ENCODE measurements at places on chromosomes 7 and 10. TPM values are rescaled to one million over a fixed set of nuclear protein-coding genes. Genes with fewer than 3 reads are reported as not detected.

The SEMA3D gene
- total RNA-seq = 4.8 TPM

DNA sequence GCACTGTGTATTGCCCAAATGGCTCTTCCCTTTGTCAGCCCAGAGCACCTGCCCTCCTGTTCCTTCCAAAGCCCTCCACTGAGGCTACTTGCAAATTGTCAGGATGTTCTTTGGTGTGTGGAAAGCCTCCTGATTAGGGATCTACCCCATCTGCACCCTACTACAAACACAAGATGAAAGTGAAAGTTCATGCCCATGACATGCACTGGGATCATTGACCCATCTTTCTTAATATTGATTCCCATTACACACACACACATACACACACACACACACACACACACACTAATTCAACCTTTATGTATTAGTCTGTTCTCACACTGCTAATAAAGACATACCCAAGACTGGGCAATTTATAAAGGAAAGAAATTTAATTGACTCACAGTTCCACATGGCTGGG lies 213.7 kb upstream of the IGFBP3 start:
- no peaks in the 10 kb centered on the region for H3K36me3 ChIP-seq
- no peak for DNase-seq
- no peak overlapping the region for H3K4me3 ChIP-seq

- 0 out of 2 replicates have a peak overlapping the region, but pooled peaks have one; percentile 18 for H3K4me3 ChIP-seq
- H3K36me3 ChIP-seq = no peaks in the 10 kb centered on the region
- no peaks in the 10 kb centered on the region for H3K27me3 ChIP-seq
- H3K27ac ChIP-seq = peak overlapping the region; percentile 25
Measured at GRCh38 chr10:25059990-25060389, 43.6 kb downstream of the THNSL1 start.

GRCh38 chr7:142017451-142017850 lies 21.8 kb downstream of the MGAM start:
- no peaks in the 10 kb centered on the region for H3K4me1 ChIP-seq
- no peak for DNase-seq
- peaks cover 5% of the 10 kb centered on the region for H3K27me3 ChIP-seq
- H3K27ac ChIP-seq = no peak overlapping the region

GRCh38 chr7:100673942-100674410 lies 436 bp downstream of the GNB2 start:
- no peaks in the 10 kb centered on the region for H3K4me1 ChIP-seq
- no peaks in the 10 kb centered on the region for H3K27me3 ChIP-seq
- 0 out of 2 replicates have a peak, but pooled peaks cover 8% of the 10 kb centered on the region for H3K36me3 ChIP-seq
- no peak for DNase-seq
- peak overlapping the region; percentile 100 for H3K4me3 ChIP-seq

DNA sequence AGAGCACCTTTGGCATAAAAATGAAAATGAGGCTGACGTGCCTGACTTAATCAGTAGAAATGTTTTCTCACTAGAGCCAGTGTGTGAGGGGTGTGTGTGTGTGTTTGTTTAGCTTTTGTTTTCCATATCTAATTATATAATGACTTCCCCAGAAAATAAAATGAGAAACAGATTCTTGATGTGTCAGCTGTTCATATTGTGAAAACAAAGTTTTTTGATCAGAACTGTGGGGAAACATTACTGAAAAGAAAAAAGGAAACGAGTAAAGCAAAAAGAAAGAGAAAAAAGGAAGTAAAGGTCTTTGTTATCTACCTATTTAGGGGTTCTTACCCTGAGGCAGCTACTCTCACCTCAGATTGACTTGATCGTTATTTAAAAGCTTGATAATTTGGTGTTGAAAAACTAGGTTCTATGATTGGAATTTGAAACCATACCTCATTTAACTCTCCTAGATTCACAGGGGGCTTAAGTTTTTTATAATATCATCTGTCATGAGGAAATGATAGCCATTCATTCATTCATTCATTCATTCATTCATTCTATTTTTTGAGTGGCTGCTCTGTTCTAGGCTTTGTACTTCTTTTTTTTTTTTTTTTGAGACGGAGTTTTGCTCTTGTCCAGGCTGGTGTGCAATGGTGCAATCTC lies 58.0 kb downstream of the CREM start:
- DNase-seq = no peak
- peaks cover 10% of the 10 kb centered on the region for H3K4me1 ChIP-seq
- H3K36me3 ChIP-seq = 0 out of 2 replicates have a peak, but pooled peaks cover 3% of the 10 kb centered on the region
- H3K27me3 ChIP-seq = no peaks in the 10 kb centered on the region
- H3K27ac ChIP-seq = no peak overlapping the region

DNA sequence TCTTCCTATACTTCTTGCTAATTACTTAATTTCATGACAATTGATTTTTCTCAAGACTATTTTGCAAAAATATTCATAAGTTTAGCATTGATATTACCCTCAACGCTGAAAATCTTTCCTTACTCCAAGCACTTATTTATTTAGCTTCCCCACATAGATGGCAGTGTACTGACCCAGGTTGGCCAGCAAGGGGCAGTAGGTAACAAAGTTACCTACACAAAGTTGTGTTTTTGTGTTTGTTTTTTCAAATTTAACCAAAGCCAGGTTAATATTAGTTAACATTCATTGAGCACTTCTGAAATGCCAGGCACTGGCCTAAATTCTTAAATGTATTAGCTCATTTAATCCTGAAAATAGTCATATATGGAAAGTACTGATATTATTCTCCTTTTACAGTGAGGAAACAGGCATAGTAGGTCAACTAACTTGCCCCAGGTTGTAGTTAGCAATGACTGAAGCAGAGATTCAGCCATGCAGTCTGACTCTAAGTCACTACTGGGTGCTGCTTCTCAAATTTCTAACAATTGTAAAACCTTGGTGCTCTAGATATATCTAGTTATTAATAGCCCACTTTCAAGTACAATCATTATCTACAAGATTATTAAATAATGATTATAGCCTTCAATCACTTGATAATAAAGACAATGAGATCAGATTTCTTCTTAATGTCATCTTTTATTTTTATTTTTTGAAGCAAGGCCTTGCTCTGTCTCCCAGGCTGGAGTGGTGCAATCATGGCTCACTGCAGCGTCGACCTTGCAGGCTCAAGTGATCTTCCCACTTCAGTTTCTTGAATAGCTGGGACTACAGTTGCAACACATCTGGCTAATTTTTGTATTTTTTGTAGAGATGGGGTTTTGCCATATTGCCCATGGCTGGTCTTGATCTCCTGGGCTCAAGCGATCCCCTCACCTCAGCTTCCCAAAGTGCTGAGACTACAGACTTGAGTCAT lies 5.8 kb upstream of the GGCT start:
- H3K4me1 ChIP-seq = peaks cover 15% of the 10 kb centered on the region
- H3K27ac ChIP-seq = no peak overlapping the region
- no peaks in the 10 kb centered on the region for H3K27me3 ChIP-seq
- peak; percentile 61 for DNase-seq
- no peaks in the 10 kb centered on the region for H3K36me3 ChIP-seq

DNA sequence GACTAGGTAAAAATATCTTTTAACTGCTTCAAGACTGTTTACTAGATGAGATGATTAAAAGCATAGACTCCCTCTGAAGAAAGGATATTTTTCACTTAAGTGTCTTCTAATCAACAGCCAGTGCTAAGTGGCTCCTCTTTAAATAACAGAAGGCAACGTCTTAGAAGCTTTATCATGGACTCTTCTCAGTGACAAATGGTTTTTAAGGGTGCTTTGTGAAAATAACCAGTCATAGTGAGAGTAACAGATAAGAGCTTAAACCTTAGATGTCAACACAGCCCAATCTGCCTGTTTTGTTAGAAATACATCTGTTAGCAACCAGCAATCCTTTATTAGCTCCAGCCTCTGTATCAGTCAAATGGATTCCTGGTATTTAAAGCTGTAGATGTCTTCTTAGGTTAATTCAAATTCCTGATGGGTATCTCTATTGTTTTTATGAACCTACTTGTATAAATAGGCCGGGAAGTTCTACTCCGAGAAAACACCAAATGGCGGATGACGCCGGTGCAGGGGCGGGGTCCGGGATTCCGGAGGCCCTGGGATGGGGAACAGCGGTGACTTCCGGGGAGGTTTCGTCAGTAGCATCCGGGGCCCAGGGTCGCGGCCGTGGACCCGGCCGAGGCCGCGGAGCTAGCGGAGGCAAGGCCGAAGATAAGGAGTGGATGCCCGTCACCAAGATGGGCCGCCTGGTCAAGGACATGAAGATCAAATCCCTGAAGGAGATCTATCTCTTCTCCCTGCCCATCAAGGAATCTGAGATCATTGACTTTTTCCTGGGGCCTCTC lies 285.4 kb downstream of the GPR37 start:
- H3K27ac ChIP-seq = no peak overlapping the region
- H3K4me1 ChIP-seq = peaks cover 16% of the 10 kb centered on the region
- no peaks in the 10 kb centered on the region for H3K36me3 ChIP-seq
- no peaks in the 10 kb centered on the region for H3K27me3 ChIP-seq

The COL26A1 gene
- total RNA-seq = not detected

DNA sequence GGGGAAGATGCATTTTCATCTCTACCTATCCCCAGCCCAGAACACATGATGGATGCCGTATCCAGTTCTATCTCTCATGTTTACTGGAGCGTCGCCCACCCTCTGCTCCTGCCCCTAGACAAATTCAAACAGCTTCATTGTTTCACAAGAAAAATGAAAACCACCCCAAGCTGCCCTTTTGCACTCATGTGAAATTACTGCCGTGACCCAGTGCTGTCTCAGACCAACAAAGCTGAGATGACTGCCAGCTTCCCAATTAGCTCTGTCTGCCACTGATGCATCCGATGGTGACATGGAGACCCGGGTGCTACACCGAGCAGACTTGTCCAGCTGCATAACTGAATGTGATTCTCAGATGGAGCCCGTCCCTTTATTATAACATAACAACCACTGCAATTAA lies 67.7 kb downstream of the FOXI2 start:
- H3K27me3 ChIP-seq = peaks cover 50% of the 10 kb centered on the region
- no peaks in the 10 kb centered on the region for H3K4me1 ChIP-seq
- H3K36me3 ChIP-seq = no peaks in the 10 kb centered on the region
- DNase-seq = no peak

GRCh38 chr10:108180878-108181277 lies 1016.4 kb upstream of the SORCS1 start:
- no peak overlapping the region for H3K4me3 ChIP-seq
- peaks cover 2% of the 10 kb centered on the region for H3K4me1 ChIP-seq
- peak; percentile 49 for DNase-seq
- H3K27me3 ChIP-seq = no peaks in the 10 kb centered on the region
- H3K36me3 ChIP-seq = no peaks in the 10 kb centered on the region

GRCh38 chr7:30559611-30560010 lies 35.1 kb upstream of the GARS1 start:
- H3K27ac ChIP-seq = no peak overlapping the region
- DNase-seq = peak; percentile 13
- peaks cover 35% of the 10 kb centered on the region for H3K4me1 ChIP-seq
- no peaks in the 10 kb centered on the region for H3K27me3 ChIP-seq

The KAZALD1 gene
- 24.9 TPM for total RNA-seq

GRCh38 chr7:35465791-35466336 lies 212.0 kb upstream of the TBX20 start:
- no peak overlapping the region for H3K4me3 ChIP-seq
- no peaks in the 10 kb centered on the region for H3K4me1 ChIP-seq
- H3K27ac ChIP-seq = no peak overlapping the region
- DNase-seq = no peak
- H3K27me3 ChIP-seq = peaks cover 23% of the 10 kb centered on the region

The EN2 gene
- total RNA-seq = 2.3 TPM

The APBB1IP gene
- not detected for total RNA-seq

- H3K4me1 ChIP-seq = no peaks in the 10 kb centered on the region
- DNase-seq = peak; percentile 75
- H3K4me3 ChIP-seq = no peak overlapping the region
- no peaks in the 10 kb centered on the region for H3K27me3 ChIP-seq
- no peaks in the 10 kb centered on the region for H3K36me3 ChIP-seq
Measured at GRCh38 chr10:35598379-35598778, 6.8 kb upstream of the GJD4 start.

DNA sequence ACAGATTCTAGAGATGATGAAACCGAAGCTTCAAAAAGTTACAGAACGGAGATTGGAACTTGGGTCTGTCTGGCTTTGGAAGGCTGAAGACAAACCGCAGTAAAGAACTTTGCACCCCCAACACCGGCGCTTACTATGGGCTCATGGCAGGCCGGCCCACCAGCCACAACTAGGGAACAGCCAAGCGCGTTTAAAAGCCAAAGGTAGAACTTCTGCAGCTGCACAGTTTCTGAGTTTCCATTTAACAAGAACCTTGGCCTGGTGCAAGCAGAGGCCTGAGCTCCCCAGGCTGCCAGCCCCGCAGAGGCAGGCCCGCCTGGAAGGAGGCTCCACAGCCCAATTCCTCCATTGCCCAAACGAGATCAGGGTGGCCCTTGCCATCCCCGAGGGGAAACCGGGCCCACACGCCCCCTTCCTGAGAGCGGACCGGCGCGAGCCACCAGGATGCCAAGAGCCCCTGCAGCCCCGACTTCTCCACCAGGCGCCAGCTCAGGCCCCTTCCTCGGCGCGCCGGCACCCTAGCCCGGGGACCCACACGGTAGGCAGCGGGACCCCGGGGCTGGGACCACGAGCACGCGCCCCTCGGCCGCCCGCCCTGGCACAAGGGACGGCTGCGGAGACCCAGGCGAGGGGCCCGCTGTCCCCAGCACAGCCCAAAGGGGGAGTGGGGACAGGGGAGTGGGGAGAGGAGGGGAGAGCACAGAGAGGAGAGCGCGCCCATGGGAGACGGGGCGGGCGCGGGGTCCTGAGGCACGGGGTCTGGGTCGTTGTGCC lies 566 bp downstream of the MAD1L1 start:
- peaks cover 6% of the 10 kb centered on the region for H3K4me1 ChIP-seq
- no peak overlapping the region for H3K27ac ChIP-seq
- peaks cover 23% of the 10 kb centered on the region for H3K36me3 ChIP-seq
- H3K4me3 ChIP-seq = peak overlapping the region; percentile 98
- no peak for DNase-seq
- H3K27me3 ChIP-seq = no peaks in the 10 kb centered on the region

GRCh38 chr7:159024280-159024951 lies 120.3 kb downstream of the VIPR2 start:
- H3K4me3 ChIP-seq = no peak overlapping the region
- peaks cover 41% of the 10 kb centered on the region for H3K4me1 ChIP-seq
- H3K27me3 ChIP-seq = no peaks in the 10 kb centered on the region

- H3K36me3 ChIP-seq = no peaks in the 10 kb centered on the region
- H3K27me3 ChIP-seq = no peaks in the 10 kb centered on the region
- H3K4me1 ChIP-seq = no peaks in the 10 kb centered on the region
- DNase-seq = peak; percentile 86
- no peak overlapping the region for H3K27ac ChIP-seq
Measured at GRCh38 chr7:140003913-140004382, 58.8 kb downstream of the PARP12 start.

DNA sequence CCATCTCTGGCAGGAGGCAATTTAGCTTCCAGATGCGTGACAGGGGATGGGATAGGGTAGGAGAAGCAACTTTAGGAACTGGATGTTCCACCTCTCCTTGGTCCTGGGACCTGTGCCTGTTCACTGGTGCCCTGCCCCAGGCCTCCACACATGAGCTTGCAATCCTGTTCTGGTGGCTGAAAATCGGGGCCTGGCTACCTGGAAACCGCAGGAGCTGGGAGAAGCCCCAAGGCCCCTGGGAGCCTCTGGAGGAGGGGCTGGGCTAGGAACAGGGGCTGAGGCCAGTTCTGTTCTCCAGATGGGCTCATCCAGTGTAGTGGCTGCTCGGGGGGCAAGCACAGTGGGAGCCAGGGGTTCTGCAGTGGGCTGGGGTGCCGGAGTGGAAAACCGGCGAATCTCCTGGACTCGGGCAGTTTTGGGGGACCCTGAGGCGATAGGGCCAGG lies 5.3 kb upstream of the MYOZ1 start:
- H3K4me3 ChIP-seq = no peak overlapping the region
- H3K4me1 ChIP-seq = no peaks in the 10 kb centered on the region
- H3K27ac ChIP-seq = no peak overlapping the region
- no peaks in the 10 kb centered on the region for H3K36me3 ChIP-seq
- H3K27me3 ChIP-seq = no peaks in the 10 kb centered on the region

- H3K27me3 ChIP-seq = no peaks in the 10 kb centered on the region
- no peak for DNase-seq
- no peak within 1 kb of the TSS for H3K4me3 ChIP-seq
- H3K36me3 ChIP-seq = no peaks in the 10 kb centered on the region
Measured at GRCh38 chr7:130491841-130492522, at the start of gene MEST. Gene MEST, plus strand, starts transcription at chr7:130492085. Its CDS starts 229 bp downstream, at chr7:130492314.

The CPA2 gene
- total RNA-seq = not detected
